Stromal cell of bone marrow (primary cell): ENCODE measurements at places on chromosomes 4 and X.
A peak's percentile ranks its signal among the peaks of the same experiment; 100 is the strongest.

DNA sequence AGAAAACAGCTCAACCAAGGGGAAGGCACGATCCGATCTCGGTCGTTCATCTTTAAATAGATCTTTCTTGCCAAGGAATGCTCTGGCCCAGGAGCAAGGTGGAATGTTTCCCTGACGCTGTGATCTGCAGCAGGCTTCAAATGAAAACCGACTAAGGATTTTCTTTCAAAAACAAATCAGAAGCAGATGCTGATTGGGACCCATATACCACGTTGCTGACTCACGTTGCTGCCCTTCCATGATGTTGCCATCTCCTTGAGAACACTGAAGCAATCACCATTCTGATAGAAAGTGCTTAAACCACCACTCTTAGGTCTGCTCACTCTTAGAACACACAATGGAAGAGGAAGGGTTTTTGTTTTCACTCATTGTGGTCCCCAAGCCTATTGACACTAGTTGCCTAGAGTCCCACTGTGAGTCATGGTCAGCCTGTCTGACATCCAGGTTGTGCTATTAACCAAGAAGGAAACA is 26.1 kb downstream of the LAMTOR3 start:
- peak; percentile 41 for DNase-seq

- no peak for DNase-seq
These were observed 114.4 kb downstream of the PSAPL1 start for GRCh38 chr4:7320206-7320797.

DNA sequence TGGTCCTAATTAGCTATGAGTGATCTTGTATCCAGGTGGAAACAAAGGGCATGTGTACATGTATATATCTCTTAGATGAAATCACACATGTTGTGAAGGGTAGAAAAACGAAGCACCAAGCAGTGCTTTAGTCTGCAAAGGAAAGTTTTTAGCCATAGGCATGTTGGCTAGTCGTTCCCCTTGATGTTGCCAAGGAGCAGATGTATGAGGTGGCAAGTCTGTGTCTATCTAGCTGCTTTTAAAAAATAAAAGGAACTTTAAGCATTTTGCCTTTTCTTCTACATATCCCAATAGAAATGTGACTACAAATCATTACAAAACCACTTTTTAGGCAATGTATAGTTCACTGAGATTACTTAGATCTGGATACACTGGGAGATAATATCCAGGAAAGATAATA is 63.1 kb downstream of the NSUN7 start:
- DNase-seq = no peak

GRCh38 chr4:101418466-101418865 is 71.1 kb upstream of the PPP3CA start:
- DNase-seq = no peak

DNA sequence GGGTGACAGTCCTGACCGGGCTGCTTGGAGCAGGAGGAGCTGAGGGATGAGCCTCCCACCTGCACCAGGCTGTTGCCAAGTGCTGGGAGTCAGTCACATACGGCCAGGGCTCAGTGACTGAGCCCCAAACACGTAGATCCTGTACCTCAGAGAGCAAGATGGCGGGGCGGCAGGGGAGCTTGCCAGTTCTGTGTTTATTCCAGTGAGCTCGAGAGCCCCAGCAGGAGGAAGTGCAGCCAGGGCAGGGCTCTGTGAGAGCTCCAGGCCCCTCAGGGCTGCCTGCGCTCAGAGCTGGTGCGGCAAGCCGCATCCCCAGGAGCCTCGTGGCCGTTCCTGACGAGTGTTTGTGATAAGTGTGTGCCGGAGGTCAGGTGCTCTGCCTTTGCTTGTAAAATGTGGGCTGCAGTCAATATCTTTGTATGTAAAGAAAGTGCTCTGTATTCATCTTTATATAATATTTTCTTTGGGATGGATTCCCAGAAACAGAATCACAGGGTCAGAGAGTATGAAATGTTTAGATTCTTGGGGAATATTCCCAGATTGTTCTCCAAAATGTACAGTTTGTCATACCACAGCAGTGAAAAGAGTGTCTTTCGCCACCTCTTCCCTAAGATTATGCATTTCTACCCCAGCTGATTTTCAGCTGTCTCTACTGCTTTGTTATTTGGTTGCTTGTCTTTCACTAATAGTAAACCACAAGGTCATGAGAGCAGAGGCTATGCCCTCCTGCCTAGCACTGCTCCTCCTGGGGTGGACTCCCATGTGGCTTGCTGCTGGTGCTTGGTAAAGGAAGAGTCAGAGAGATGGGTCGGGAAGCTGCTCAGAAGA is 50.3 kb downstream of the NELFA start:
- no peak for DNase-seq

GRCh38 chrX:21014326-21014725 is 359.9 kb upstream of the CNKSR2 start:
- DNase-seq = no peak

- DNase-seq = no peak
These were observed 36.5 kb downstream of the TBL1X start for GRCh38 chrX:9501362-9501761.

DNA sequence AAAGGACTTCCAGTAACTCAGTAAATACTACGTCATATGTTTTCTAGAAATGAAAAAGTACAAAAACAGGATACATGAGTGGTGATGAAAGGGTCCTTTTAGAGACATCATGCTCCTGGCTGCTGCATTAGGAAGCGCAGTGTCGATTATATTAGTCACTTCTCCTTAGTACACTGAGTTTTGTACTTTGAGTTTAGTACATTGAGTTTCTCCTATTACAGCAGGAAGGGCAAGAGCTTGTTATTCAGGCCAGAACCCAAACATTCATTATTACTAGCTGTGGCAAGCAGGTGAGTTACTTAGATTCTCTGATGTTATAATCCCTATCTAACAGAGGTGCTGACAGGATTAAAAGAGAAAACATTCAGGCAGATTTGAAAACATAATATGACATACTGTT is 21.3 kb downstream of the RPGR start:
- DNase-seq = no peak

- no peak for DNase-seq
These were observed 2.9 kb downstream of the NDST4 start for GRCh38 chr4:115110191-115111181.

- no peak for DNase-seq
These were observed 9.9 kb downstream of the TMSB4X start for GRCh38 chrX:12984603-12985319.

DNA sequence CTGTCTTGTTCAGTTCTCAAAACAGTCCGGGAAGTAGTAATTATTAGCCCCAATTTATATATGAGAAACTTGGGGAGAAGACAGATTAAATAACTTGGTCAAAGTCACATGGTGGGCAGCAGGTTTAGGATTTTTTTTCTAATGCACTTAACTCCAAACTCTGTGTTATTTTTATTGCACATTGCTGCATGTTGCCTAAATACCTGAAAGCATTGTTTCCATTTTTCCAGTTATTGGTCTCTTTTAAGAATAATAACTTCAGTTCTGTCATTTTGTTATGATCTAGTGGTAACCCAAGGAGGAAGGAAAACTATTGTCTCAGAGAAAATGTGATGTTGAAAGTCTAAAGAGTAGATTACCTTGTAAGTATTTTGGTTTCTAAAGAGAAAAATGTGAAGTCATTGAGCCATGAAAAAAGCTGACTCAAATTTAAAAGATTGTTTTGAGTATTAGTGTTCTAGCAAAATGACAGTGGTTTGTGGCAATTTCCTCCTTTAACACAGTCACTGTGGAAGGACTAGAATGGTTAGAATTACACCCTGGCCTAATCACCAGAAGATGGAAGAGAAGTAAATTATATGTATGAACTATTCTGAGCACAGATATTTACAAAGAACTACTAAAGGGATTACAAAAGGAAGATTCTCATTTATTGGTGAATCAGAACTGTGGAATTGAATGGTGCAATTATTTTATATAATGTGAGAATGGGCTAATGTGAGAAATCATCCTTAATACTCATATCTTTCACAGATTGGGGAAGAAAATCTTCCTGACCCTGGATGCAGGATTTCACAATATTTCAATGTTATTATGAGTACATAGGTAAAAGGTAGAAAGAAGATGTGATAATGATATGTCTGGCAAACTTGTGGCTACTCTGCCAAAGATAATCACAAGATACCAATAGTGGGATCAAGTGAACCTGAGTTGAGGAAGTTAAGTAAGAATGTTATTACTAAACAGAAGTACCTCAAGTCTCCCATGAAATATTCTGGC is 21.7 kb upstream of the CXCL8 start:
- DNase-seq = no peak

GRCh38 chr4:114192854-114193253 is 213.4 kb upstream of the ARSJ start:
- DNase-seq = no peak

GRCh38 chr4:140018931-140019618 is 134.9 kb downstream of the MAML3 start:
- no peak for DNase-seq

DNA sequence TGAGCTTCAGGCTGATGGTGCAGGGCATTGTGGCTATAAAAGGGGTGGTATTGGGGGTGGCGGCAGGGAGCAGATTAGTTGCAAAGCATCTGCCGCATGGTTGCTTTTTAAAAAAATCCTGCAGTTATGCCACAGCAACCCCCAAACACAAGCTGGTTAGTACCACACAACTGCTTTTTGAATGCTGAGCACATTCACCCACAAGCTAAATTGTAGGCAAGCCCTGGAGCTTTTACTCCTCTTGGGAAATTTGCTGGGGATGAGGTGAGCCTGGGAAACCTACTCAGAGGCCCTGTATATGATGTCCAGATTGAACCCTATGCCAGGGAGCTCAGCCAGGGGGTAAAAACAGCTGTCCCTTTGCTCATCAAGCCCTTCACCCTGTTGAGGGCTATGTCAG is 33.8 kb upstream of the TRIM2 start:
- no peak for DNase-seq

DNA sequence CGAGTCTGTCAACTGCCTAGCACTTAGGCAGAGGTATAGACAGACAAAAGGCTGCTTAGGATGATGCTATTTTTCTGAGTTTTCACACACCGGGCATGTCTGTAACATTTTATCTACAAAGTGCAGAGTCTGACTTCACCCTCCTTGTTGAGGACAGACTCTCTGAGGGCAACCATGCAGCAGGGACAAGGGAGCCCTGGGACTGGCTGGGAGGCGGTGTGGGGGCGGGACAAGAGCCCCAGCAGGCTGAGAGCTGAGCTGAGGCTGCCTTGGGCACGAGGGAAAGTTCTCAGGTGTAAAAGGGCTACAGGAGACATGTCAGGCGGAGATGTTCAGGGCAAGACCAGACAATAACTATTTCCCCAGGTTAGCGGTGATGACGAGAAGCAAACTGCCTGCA is 81.6 kb downstream of the GATB start:
- no peak for DNase-seq

DNA sequence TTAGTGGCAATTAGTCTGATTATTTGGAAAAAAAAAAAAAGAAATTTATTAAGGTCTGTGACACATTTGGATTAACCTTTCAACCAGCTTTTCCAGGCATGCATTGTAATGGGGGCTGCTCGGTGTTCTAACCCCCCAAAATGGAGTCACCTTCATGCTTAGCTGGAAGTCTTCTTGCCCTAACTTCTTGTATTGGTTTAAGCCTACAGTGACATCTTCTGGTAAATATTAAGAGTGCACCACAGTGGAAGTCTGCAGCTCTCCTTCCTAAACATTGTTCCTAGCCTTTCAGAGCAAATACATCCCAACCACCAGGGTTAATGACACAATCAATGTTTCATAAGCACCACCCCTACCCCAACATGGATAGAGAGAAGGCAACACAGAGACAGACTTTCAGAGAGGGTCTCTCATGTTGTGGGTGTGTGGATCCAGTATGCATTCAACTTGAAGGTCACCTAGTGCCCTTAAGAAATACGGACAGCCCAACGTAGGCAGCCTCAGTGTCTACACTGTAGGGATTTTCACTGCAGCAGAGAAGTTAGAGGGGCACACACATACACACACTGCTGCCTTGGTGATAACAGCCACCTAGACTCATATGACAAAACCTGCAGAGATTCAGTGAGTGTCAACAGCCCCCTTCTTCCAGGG is 142.9 kb upstream of the MBNL3 start:
- no peak for DNase-seq

DNA sequence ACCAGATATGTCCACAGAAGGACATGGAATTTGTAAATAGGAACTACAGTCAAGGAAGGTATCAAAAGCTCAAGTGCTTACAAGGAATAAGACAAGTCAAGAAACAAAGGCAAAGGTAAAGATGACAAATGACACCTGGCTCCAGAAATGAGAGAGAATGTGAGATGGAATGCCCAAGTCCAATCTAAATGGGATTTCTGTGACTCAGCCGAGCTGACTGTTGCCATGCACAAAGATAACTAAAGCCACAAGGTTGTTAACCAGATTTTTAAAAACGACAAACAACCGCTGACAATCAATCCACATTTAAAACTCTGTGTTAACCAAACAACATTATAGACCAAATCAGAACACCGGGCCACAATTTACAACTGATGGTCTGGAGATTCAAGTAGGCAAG is 1.1 kb downstream of the NFXL1 start:
- DNase-seq = no peak

GRCh38 chr4:79651456-79651855 is 243.4 kb upstream of the GK2 start:
- DNase-seq = no peak

- DNase-seq = no peak
These were observed 737.5 kb upstream of the MAGEB2 start for GRCh38 chrX:29477878-29478277.

- DNase-seq = no peak
These were observed 81.6 kb upstream of the KLF3 start for GRCh38 chr4:38582445-38582844.

DNA sequence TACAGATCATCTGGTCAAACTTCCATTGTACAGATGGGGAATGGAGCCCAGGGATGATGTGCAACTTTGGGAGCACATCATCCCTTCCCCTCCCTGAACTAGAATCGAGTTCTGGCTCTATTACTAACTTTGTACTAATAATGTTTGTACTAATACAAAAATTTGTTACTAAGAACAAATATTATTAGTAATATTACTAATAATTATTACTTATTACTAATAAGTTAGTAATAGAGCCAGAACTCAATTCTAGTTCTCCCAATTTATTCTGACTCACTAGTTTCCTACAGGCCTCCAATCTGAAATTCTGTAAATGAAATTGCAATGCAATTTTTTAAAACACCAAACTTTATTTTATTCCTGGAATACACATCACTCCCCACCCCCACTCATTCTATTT is 47.9 kb upstream of the CD40LG start:
- DNase-seq = no peak

DNA sequence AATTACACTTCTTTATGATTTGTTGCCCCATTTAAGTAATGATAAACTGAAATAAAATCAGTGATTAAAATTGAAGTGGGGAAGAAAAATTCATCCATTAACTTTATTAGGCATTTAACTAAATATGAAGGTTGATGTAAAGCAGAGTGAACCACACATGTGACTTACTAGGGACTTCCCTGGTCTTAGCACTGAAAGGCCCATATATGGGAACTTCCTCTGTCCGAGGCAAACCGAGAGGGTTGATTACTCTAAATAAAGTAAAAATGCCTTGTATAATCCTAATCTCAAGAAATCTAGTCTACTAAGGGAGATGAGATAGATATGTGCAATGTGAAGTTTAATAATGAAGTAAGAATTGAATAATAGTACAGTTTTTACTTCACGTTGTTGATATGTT is 403.9 kb upstream of the RPS6KA3 start:
- no peak for DNase-seq

GRCh38 chrX:111318901-111319300 is 48.6 kb upstream of the CAPN6 start:
- no peak for DNase-seq
